NCI-H146 (cell line): ENCODE measurements at places on chromosomes 4 and X.
A peak's percentile ranks its signal among the peaks of the same experiment; 100 is the strongest.

- DNase-seq = no peak
Observed at GRCh38 chr4:28481565-28481964, 1620.9 kb downstream of the STIM2 start.

DNA sequence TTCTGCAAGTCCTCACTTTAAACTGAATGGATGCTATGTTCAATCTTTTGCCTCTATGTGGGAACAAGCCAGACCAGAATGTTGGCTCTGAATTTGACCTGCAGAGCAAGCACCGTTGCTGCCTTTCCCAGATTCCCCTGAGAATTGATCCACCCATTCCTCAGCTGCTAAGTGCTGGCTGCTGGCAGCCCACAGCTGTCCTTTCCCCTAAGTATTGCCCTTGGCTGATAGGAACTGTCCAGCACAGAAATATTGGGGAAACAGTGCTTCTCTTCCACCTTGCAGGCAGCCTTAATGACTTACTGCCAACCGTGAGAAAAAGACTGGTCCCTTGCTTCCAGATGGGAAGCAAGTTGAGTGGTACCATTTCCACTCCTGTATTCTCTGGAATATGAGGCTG lies 475.9 kb downstream of the PDHA2 start:
- DNase-seq = no peak

DNA sequence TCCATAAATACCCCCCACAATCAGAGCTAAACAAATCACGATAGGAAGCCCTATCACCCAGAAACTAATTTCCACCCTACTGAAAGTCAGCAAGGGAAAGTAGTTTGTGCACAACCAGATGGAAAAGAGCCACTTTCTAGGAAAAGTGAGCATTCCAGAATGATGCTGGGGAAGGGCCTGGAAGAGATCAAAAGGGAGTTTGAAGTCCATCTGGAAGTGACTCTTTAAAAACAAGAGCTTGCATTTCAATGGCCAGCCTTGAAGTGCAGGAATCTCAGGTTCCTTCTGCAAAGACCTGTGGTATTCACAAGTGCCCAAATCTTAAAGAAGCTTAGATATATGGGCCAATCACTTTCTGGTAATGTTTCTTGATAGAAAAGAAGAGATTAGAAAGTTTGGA lies 97.0 kb upstream of the LDB2 start:
- DNase-seq = no peak

- DNase-seq = no peak
Observed at GRCh38 chr4:100988876-100989275, 358.4 kb downstream of the PPP3CA start.

GRCh38 chr4:139986106-139986505 lies 167.9 kb downstream of the MAML3 start:
- peak; percentile 69 for DNase-seq

GRCh38 chr4:145822581-145822980 lies 116.0 kb downstream of the ZNF827 start:
- no peak for DNase-seq

DNA sequence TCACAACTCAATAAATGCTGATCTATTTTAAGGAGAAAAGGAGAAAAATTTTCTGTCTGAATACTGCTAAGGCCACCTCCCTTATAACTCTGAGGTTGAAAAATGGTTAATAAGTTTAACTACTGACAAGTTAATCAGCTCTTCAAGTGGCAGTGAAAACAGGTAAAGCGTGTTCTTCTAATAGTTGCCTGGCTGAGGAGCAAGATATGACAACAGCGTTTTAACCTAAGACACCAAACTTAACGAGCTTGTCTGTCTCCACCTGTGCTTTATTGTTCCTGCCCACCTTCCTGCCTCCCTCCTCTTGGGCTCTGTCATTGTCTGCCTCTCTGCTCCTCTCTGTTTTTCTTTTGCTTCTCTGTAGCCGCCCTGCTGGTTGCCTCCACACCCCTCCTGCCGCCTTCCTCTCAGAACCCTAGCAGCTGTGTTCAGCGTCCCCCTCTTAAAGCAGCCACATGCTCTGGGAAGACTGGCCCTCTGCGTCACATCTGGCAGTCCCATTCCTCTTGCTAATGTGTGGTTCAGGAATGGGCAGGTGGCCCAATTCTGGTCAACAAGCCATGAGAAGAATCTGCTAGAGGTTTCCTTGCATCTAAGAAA lies 4.3 kb upstream of the TSPAN5 start:
- no peak for DNase-seq
